ENCODE measurements at places on chromosomes 1 and 21.

- no peak for DNase-seq
Observed at GRCh38 chr1:230797942-230798365, 50.8 kb downstream of the CAPN9 start.

DNA sequence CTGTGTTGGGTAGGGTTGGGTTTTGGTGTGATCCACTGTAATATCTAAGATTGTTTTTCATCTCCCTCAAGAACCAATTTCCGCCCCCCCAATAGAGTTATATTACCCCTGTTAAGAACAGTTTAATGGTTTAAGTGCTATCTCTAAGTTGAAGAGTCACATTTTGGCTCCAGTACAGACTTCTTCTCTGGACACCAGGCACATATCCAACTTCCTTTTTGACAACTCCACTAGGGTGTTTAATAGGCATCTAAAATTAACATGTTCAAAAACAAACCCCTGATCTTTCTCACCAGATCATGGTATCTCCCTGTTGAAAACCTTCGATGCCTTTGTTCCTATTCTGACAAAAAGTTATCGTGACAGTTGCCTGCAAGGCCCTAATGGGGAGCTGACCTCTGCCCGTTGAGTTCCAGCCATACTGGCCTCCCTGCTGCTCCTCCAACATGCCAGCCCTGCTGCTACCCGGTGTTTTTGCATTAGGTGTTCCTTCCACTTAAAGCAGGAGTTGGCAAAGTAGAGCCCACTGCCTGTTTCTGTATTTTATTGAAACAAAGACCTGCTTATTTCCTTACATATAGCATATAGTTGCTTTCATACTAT, 18.6 kb downstream of the USP24 start:
- DNase-seq: no peak

GRCh38 chr1:185433667-185434066, 116.6 kb upstream of the IVNS1ABP start:
- no peak for DNase-seq

- no peak for DNase-seq
Observed at GRCh38 chr1:68121536-68121935, 71.1 kb upstream of the DIRAS3 start.

GRCh38 chr21:22062472-22063139, 1064.4 kb downstream of the NCAM2 start:
- no peak for DNase-seq

- DNase-seq: no peak
Observed at GRCh38 chr1:74343216-74343615, 108.0 kb downstream of the TNNI3K start.

DNA sequence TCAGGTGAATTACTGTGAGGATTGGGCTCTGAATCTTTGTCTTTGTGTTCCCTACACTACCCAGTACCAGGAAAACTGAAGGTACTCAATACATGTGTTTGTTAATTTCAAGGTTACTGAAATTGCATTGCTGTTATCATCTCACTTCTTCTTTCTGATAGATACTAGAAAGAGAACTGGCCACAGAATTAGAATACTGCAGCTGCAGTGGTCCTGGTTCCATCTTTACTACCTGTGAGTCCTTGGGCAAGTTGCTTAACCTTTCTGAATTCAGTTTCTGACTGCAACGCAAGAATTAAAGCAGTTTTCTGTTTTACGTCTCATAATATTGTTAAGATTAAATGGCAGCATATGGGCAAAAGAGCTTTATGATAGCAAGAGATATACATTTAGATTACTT, 263.5 kb downstream of the LMO4 start:
- DNase-seq: no peak

- no peak for DNase-seq
Observed at GRCh38 chr1:72530646-72531045, 248.3 kb upstream of the NEGR1 start.

GRCh38 chr1:59952065-59952464, 25.5 kb upstream of the CYP2J2 start:
- no peak for DNase-seq

DNA sequence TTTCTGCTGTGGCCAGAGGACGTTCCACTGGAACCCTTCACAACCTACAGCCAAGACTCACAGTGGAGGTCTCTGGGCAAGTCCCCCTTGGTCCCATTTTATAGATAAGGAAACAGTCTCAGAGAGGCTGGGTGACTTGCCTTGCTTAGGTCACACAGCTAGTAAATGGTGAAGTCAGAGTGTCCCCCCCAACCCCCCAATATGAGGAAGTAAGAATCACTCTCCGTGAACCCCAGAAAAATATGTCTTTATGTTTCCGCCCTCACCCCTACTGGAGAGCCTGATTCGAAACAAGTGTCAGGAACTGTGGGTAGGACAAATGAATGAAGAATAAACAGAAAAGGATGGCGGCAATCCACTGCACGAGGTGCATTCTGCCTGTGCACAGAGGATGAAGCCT, 56.7 kb downstream of the H3-3A start:
- DNase-seq: no peak

DNA sequence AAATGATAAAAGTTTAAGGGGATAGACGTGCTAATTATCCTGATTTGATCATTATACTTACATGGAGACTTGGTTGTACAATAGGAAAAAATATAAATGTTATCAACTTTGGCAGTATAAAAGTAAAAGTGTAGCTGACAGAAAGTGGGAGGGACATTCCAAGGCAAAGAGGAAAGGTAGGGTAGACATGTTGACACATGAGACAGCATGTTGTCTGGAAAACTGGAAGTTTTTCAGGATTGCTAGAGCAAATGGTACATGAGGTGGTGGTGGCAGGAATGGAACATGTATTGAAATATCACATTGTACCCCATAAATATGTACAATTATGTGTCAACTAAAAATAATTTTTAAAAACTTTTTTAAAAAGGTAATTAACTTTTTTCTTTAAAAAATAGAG, 13.2 kb downstream of the DIPK1A start:
- no peak for DNase-seq
